ENCODE measurements at places on chromosomes 1 and 21. TPM values are rescaled to one million over a fixed set of nuclear protein-coding genes. Genes with fewer than 3 reads are reported as not detected.

DNA sequence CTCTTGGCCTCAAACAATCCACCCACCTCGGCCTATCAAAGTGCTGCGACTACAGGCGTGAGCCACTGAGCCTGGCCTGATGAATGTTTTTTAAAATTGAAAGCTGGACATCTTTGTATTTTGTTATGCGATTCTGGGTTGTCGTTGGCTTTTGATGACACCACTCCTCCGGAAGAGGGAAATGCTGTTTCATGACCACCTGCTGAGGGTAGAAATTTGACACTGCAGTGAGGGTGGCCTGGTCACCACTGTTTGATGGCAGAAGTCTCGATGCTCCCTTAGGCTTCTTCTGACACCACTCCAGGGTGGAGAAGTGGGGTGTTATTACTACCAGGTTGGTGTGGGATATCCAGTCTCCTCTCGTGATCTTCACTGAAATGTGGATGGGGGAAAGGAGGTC is 357.2 kb downstream of the RGS7 start:
- no peak for DNase-seq
- H3K36me3 ChIP-seq = no peaks in the 10 kb centered on the region
- H3K27ac ChIP-seq = no peak overlapping the region
- no peaks in the 10 kb centered on the region for H3K27me3 ChIP-seq
- no peaks in the 10 kb centered on the region for H3K4me1 ChIP-seq

DNA sequence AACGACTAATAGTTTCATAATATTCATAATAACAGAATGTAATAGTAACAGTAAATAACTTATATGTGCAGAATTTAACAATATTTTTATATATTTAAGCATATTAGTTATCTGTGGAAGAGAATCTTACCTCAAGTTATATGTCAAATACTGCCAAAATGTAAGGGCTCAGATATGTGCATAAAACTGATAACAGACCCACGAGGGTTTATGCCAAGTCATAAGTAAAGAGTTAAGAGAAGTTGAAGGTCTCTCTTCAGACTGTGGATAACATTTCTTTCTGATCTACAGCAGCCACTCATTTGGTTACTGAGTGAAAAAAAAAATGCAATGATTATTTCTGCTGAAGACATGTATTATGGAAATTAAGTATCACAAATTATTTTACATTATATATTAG is 1167.8 kb upstream of the NCAM2 start:
- no peaks in the 10 kb centered on the region for H3K4me1 ChIP-seq
- no peak overlapping the region for H3K4me3 ChIP-seq
- DNase-seq = no peak
- H3K27ac ChIP-seq = no peak overlapping the region
- H3K36me3 ChIP-seq = no peaks in the 10 kb centered on the region

GRCh38 chr1:225737866-225738265 is 39.8 kb upstream of the SRP9 start:
- H3K36me3 ChIP-seq = no peaks in the 10 kb centered on the region
- no peak overlapping the region for H3K4me3 ChIP-seq
- no peaks in the 10 kb centered on the region for H3K27me3 ChIP-seq
- no peak overlapping the region for H3K27ac ChIP-seq
- no peak for DNase-seq

- no peaks in the 10 kb centered on the region for H3K4me1 ChIP-seq
- no peak for DNase-seq
- H3K27ac ChIP-seq = no peak overlapping the region
Observed at GRCh38 chr1:9573723-9574122, 15.0 kb upstream of the TMEM201 start.

Gene NIBAN1
- total RNA-seq = 14.3 TPM

GRCh38 chr1:19080721-19081120 is 124.2 kb upstream of the IFFO2 start:
- no peaks in the 10 kb centered on the region for H3K27me3 ChIP-seq
- H3K4me3 ChIP-seq = no peak overlapping the region
- H3K4me1 ChIP-seq = peaks cover 3% of the 10 kb centered on the region
- H3K27ac ChIP-seq = no peak overlapping the region
- DNase-seq = no peak
- H3K36me3 ChIP-seq = peaks cover 96% of the 10 kb centered on the region

DNA sequence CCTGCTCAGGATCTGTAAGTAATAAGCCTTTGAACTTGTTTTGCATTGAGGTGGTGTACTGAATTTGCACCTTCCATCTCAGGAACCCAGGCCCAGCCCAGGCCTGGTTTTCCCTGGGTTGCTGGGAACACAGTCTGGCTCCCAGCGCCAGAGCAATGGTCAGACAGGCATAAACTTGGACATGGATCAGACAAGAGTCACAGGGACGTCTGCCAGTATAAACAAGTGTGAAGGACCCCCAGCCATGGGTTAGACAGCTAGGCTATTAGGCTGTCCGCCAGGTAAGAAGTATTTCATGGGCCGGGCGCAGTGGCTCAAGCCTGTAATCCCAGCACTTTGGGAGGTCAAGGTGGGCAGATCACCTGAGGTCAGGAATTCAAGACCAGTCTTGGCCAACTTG is 5.5 kb downstream of the IFNLR1 start:
- no peaks in the 10 kb centered on the region for H3K36me3 ChIP-seq
- H3K27me3 ChIP-seq = peaks cover 7% of the 10 kb centered on the region
- H3K4me1 ChIP-seq = no peaks in the 10 kb centered on the region
- H3K4me3 ChIP-seq = no peak overlapping the region
- H3K27ac ChIP-seq = no peak overlapping the region
- DNase-seq = no peak

DNA sequence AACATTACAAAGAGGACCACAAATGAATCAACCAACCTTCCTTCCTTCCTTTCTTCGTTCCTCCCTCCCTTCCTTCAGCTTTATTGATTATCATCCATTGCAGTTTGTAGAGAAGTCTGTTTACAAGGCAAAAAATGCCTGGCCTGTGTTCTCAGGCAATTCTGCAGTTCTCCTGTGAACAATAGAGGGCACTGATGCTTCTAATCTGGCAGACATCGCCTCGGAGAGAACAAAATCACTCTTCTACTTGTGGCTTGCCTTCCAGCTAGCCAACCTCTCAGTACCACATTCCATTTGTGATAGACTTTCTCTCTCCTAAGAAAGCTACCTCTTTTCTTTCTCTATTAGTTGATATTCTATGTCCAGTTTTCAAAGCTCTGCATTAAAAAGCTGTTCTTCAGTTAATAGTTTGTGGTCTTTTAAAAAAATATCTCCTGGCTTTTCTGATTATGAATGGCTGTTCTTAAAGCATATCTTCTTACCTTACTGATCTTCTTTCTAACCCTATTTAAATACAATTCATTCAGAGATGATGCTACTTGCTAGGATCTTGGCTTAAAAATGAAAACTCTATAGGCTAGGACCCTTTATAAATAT is 26.9 kb upstream of the ESRRG start:
- H3K27ac ChIP-seq = no peak overlapping the region
- no peak for DNase-seq
- no peaks in the 10 kb centered on the region for H3K36me3 ChIP-seq

Gene TCHHL1
- total RNA-seq = 0.05 TPM

- no peaks in the 10 kb centered on the region for H3K4me1 ChIP-seq
- H3K36me3 ChIP-seq = no peaks in the 10 kb centered on the region
- no peaks in the 10 kb centered on the region for H3K27me3 ChIP-seq
Observed at GRCh38 chr1:220970311-220970710, 91.1 kb downstream of the HLX start.

- no peak overlapping the region for H3K4me3 ChIP-seq
- H3K27ac ChIP-seq = no peak overlapping the region
- no peaks in the 10 kb centered on the region for H3K36me3 ChIP-seq
- no peaks in the 10 kb centered on the region for H3K27me3 ChIP-seq
Observed at GRCh38 chr1:222979561-222979960, 163.5 kb downstream of the TLR5 start.

DNA sequence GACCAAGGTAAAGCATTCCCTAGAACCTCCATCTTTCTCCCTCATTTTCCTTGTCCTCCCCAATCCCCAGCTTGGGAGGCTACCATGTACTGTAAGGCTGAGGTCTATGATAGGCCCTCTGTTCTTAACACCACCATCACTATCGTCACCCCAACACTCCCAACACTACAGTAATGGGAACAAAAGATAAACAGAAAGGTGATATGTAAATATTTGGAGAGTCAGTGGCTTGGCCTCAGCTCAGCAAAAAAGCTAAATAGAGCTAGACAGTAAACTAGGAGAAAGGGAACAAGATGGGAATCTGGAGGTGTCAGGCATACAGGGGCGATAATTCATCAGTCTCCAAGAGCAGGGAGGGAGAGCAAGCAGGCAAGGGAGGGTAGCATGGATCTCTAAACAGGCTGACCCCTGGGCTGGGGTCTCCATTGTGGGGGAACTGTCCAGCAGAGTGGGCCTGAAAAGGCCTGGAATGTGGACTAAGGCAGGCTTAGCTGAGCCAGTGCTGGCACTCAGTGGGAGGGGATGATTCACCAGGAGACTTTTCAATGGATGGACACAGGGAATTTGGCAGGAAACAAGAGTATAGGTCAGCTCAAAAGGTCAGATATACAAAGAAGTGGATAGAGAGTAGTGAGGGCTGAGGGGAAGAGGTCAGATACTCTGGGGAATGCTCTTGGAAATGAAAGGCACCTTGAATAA is 6.7 kb downstream of the WNT2B start:
- H3K36me3 ChIP-seq = no peaks in the 10 kb centered on the region
- H3K27ac ChIP-seq = no peak overlapping the region
- no peak overlapping the region for H3K4me3 ChIP-seq
- DNase-seq = no peak
- no peaks in the 10 kb centered on the region for H3K4me1 ChIP-seq

Gene FCAMR
- 0.19 TPM for total RNA-seq

Gene OR6K2
- not detected for total RNA-seq

Gene ZNF672
- 23.7 TPM for total RNA-seq

GRCh38 chr1:54358503-54359168 is 47.6 kb downstream of the SSBP3 start:
- H3K4me3 ChIP-seq = no peak overlapping the region
- no peak for DNase-seq
- peaks cover 32% of the 10 kb centered on the region for H3K4me1 ChIP-seq

DNA sequence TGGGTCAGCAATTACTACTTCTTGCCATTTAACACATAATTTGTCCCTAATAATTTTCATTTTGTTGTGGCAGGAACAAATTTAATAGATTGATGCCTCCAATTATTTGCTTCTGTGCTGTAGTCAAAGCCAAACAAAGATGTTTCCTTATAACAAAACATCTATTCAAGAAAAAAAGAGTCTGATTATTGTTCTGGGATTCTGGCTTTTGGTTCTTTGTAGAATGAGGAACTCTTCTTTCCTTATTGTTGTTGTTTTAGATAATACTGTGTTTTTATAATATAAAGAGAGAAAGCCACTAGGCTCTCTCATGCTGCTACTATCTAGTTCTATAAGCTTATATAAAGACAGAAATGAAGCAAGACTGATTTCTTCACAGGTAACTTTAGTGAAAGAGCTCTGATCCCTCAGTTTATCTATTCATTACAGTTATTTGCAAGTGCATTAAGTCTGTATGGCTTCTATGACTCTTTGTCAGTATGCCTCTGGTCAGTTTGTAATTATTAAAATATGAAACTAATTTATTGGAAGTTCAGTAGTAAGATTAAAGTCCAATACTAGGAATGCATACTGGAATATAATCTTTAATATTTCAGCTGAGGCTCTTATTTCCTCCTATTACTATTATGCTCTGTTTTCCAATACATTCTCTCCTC is 37.4 kb downstream of the PRKACB start:
- no peak for DNase-seq
- H3K4me3 ChIP-seq = no peak overlapping the region
- H3K27ac ChIP-seq = no peak overlapping the region
- no peaks in the 10 kb centered on the region for H3K27me3 ChIP-seq

DNA sequence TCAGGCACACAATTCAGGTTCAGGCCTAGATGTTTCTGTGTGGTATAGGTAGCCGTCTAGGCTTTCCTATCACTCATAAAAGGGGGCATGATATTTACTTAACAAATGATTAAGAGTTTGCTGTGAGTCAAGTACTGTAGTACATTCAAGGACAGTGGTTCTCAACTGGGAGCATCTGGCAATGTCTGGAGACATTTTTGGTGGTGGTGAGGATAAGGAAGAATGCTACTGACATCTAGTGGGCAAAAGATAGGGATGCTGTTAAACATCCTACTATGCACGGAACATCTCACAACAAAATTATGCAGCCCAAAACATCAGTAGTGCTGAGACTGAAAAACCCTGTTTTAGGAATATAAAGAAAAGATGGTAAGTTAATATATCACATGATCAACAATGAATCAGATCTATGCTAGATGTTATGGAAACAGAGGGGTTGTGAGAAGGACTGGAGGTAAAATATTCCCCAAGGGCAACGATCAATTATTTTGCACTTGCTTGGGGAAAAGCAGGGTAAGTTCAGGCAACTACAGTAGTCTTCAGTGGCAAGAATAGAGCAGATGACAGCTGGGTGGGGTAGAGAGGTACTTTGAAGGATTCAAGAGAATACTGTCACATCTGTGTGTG is 4.9 kb downstream of the DNTTIP2 start:
- H3K36me3 ChIP-seq = peaks cover 37% of the 10 kb centered on the region
- no peaks in the 10 kb centered on the region for H3K27me3 ChIP-seq
- H3K4me1 ChIP-seq = peaks cover 8% of the 10 kb centered on the region
- H3K4me3 ChIP-seq = no peak overlapping the region
- peak; percentile 57 for DNase-seq

Gene ETNK2
- total RNA-seq = 5.0 TPM

Gene CYYR1
- total RNA-seq = 3.5 TPM

Gene PANK4
- total RNA-seq = 21.6 TPM

DNA sequence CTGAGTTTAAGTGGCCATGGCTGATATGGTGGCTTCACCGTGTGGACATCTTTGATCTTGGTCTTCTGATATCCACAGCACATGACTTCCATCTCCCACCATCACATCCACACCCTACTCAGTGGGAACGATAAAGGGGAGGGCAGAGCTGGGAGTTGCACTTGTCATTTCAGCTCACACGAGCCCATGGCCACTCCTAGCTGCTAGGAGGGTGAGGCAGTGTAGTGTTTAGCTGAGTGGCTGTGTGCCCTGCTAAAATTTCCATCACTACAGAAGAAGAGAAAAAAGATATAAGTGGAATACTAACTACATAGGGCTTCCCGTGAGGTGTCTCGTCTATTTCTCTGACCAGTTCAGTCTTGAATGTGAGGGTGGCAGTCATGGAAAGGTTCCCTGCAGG is 123.3 kb upstream of the EDN2 start:
- no peak overlapping the region for H3K4me3 ChIP-seq
- peaks cover 2% of the 10 kb centered on the region for H3K4me1 ChIP-seq
- no peak overlapping the region for H3K27ac ChIP-seq
- peaks cover 24% of the 10 kb centered on the region for H3K36me3 ChIP-seq
- DNase-seq = no peak
